Stomach (tissue), 19 donors: ENCODE measurements at places on chromosomes 12 and 14.

DNA sequence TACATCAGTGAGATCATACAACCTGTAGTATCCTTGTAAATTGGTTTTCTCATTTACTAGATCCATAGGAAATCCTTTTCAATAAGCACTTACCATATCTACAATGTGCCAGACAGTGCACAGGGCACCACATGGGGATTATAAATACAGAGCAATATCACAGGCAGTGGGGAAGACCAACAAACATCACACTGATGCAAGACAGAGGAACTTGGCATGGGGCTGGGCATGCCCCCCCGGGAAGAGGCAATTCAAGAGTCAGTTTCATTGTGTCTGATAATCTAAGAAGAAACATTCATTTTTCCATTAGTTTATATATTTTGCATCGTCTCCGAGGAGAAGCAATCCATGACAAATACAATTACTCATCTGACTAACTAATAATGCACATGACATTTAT, 16.2 kb downstream of the NT5DC3 start:
- DNase-seq: no peak

DNA sequence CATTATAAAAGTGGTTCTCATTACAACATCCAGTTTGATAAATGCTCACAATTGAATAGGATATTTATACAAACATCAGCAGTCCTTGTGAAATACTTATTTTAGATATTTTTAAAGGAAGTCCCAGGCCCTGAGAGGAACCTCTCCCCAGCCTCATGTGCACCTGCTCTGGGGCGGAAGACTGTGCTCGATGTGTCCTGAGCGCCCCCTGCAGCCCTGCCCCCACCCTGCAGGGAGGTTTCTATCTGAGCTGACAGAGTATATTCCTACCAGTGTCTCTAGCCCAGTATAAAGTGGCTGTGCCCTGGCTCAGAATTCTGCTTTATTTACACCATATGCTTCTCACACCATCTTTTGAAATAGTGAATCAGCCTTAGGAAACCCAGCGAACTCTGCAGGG, 1349.1 kb downstream of the TMEM121 start:
- DNase-seq: peak; percentile 51

DNA sequence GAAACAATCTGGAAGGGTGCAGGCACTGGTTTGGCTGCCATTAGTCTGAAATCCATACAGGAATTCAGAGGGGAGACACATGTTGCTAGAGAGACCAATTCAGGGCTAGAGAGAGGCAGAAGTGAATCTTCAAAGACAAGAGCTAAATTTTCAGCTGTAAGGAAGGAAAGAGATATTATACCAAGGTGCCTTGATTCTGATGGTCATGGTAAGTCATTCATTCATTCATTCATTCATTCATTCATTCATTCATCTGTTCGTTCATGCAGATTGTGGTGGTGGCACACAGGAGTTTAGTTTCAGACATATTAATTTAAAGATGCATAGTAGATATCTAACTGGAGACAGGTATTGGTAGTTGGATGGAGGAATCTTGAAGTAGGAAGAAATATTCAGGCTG, 1493.5 kb upstream of the TMEM132C start:
- DNase-seq: no peak

GRCh38 chr14:26849514-26849913, 251.7 kb upstream of the NOVA1 start:
- no peak for DNase-seq

- DNase-seq: no peak
These were observed 4.9 kb upstream of the KIF26A start for GRCh38 chr14:104133496-104133895.

- no peak for DNase-seq
These were observed 19.4 kb downstream of the NAV3 start for GRCh38 chr12:77850129-77850528.

DNA sequence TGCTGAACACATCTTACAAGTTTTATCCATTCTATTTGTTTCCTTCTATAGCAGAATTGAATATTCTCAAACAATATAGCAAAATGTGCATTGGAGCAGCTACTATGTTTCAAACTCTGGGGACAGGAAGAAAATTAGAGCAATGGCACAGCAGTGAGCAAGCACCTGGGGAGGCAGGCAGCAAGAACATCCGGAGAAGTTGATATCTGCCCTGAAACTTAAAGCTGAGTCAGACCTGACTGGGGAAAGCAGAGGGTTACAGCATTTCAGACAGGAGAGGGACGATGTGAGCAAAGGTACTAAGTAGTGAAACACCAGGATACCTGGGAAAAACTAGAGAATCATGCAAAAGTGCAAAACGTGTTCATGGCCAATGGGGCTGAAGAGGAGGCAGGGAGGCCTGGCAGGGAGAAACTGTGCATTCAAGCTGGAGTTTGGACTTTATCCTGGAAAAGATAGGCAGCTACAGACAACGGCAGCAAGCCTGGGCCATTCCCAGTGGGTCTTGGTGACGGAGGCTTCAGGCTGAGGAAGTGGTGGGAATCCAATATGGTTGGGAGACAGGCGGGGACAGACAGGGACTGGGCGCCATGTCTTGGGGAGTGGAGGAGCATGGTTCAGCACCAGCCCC, 118.0 kb upstream of the CDKN3 start:
- DNase-seq: no peak

DNA sequence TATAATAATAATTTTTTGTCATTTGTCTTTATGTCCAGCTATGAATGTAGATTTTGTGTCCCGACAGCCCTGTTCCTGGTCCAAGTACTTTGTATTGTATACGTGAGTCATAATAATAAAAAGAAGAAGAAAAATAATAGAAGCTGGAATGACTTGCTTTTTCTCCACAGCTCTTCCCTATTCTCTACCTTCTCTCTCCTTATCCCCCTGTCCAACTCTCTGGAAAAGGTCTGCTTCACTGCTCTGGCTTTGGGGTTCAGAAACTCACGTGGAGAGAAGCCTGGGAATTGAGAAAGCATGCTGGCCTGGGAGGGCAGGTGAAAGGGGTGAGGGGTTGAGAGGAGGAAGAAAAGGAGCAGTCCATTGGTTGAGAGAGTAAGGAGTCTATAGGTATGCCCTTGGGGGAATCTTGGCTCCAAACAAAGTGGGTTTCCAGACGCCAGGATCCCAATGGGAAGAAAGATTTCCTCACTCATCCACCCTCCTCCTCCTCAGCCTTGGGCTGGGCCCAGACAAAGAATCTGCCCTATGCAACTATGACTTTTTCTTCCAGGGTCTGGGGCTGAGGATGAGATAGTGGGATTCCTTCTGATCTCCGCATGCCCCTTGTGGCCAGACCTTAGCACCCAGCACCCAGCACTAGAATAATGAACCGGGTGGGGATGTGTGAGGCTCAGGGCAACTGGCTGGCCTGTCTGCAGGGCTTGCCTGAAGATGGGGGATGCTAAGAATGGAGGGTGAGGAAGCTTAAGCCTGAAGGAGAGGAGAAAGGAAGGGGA, 4.0 kb downstream of the HOXC8 start:
- DNase-seq: no peak

- no peak for DNase-seq
These were observed 42.9 kb upstream of the STK38L start for GRCh38 chr12:27201169-27201568.

DNA sequence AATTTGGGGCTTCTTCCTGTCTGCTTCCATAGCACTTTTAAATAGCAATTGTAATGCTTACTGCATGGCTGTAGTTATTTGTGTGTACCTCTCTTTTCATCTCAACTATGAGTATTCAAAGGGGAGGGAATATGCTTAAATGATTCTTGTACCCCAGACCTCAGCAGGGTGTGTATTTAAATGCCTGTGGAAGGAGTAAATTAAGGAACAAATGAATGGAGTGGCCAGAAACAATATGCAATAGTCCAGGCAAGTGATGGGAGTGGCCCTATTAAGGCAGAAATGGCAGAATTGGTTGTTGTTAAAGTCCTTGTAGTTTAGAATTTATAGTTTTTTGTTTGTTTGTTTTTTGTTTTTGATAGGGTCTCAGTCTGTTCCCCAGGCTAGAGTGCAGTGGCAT, 1.5 kb downstream of the RAD51B start:
- no peak for DNase-seq

DNA sequence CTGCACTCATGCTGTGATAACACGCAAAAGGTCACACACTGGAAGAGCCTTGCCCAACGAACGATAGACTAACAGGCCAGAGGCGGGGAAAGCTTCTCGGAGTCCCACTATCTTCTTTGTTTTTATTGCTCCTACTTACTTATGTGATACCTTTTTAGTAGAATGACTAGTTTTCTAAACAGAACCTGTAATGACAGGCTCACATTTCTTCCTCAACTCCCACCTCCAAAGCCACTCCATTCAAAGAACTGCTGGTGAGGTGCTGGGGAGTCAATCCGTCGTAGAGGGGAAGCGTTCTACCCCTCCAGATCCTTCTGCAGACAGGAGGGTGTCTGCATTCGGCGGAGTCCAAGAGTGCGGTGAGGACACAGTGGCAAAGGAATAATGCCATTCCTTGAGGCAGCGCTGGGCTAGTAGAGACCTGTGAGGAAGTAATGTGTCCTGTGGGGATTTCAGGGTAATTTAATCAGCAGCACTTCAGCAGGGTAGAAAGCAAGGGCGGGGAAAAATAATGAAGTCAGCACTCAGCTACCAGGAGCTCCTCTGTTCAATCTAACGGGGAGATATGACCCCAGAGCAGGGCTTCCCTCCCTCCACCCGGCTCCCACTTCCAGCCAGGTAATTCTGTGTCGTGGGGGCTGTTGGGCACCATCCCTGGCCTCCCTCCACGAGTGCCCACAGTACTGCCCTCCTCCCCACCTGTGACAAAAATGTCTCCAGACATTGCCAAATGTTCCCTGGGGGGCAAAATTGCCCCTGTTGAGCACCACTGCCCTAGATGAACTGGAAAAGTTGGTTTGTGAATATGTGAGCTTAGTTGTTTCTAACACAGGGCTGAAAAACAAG, 25.2 kb downstream of the SPRING1 start:
- DNase-seq: no peak

DNA sequence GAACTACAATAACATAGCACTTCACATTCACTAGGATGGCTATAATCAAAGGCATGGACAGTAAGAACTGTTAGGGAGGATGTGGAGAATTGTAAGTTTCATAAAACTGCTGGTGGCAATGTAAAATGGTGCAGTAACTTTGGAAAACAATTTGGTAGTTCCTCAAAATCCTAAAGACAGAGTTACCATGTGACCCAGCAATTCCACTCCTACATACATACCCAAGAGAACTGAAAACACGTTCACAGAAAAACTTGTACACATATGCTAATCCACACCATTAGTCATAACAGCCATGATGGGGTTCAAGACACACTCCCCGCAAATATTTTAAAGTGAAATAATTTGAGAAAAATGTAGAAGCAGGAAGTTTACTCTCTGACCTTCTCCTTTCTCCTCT, 31.7 kb downstream of the GALC start:
- no peak for DNase-seq

GRCh38 chr12:15728118-15728598, 61.0 kb downstream of the EPS8 start:
- DNase-seq: no peak

DNA sequence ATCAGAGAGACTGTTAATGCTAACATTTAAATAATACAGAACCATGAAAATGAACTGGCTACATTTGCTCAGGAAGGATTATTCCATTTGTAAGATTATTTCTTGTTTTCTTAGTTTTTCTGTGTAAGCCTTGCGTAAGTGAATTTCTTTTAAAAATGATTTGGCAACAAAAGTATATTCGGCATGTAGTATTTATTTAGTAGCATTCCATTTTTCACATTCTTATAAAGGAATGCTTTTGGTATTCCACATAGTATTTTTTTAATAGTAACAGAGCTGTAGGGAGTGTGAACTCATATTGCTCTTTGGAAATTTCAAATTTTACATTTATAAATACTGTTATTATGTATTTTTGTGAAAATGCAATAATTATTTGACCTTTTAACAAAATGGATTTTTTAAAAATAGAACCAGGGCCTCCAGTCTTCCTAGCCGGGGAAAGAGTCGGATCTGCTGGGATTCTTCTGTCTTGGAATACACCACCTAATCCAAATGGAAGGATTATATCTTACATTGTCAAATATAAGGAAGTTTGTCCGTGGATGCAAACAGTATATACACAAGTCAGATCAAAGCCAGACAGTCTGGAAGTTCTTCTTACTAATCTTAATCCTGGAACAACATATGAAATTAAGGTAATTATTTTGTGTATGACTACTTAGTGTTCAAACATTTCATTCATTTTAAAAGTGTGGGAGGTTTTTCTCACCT, 1.2 kb downstream of the PTPRQ start:
- peak; percentile 8 for DNase-seq

DNA sequence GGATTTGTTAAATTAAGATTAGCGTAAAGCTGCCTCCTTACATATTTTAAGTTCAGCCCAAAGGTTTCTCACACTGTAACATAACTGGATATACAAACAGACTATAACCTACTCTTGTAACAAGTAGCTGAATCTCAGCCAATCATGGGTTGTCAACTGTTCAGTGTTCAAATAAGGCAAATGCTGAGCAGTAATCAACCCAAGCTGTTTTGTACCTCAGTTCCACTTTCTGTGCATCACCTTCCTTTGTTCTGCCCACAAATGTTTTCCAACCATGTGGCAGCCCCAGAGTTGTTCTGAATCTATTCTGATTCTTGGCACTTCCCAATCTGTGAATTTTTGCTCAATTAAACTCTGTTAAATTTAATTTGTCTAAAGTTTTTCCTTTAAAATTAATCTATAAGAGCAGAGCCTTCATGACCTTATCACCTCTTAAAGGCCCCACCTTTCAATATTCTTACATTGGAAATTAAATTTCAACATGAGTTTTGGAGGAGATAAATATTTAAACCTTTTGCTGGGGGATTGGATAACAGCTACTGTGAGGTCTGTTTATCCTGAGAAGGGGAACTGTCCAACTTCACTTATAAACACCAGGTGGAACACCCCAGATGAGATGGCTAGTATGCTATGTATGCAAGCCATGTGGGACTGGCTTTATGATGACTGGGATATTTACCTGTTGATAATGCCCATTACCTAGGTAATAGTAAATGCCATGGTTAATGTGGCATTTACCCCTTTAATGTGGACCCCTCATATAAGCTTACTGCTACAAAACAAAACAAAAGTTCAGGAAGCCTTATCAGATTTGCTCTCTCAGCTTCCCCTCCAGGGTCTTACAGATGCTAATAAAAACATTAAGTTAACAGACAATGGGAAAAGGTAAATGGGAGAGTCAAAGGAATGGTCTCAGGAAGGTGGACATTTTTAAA, 42.2 kb upstream of the ARID2 start:
- no peak for DNase-seq

DNA sequence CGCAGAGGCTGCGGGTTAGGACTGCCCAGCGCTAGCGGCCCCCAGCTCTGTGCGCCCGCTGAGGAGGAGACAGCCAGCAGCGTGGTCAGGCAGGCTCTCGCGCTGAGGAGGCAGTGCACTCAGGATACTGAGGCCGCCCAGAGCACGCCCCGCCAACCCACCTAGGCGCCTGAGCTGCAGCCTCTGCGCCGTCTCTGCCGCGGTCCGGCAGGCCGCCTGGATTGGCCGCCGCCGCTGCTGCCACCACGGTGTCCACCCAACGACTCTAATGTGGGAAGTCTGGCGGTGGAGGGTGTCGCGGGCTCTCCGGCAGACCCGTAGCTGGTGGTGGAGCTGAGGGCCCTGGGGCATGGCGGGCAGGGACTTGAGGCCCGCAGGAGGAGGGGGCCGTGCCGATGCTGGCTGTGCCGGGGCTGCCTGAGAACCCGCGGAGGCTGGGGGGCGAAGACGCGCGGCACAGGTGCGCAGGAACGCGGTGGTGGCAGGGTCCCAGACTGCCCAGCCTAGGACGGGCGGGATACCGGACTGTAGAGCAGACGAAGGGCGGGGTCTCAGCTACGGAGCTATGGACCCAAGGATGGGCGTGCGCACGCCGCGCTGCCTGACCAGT, 69.9 kb downstream of the ASCL4 start:
- DNase-seq: peak; percentile 7
